Activated CD8-positive, alpha-beta T cell treated with anti-CD3 and anti-CD28 coated beads for 36 hours (primary cell): ENCODE measurements at places on chromosomes 5 and 9. TPM values are rescaled to one million over a fixed set of nuclear protein-coding genes. Genes with fewer than 3 reads are reported as not detected.
A peak's percentile ranks its signal among the peaks of the same experiment; 100 is the strongest.

- H3K27me3 ChIP-seq, result peaks cover 39% of the 10 kb centered on the region
- peak overlapping the region; percentile 54 for H3K4me3 ChIP-seq
Observed at GRCh38 chr5:129905473-129906176, 1.4 kb downstream of the CHSY3 start.

- no peak overlapping the region for H3K27ac ChIP-seq
- no peaks in the 10 kb centered on the region for H3K4me1 ChIP-seq
- H3K36me3 ChIP-seq, result peaks cover 3% of the 10 kb centered on the region
- no peaks in the 10 kb centered on the region for H3K27me3 ChIP-seq
- H3K4me3 ChIP-seq, result no peak overlapping the region
Observed at GRCh38 chr5:82917584-82917983, 159.6 kb downstream of the TMEM167A start.

CNTLN gene
- total RNA-seq, result 0.43 TPM

OBP2B gene
- not detected for total RNA-seq

GRCh38 chr5:139410993-139411828 lies 7.3 kb upstream of the SPATA24 start:
- DNase-seq, result no peak
- peaks cover 45% of the 10 kb centered on the region for H3K4me1 ChIP-seq
- peaks cover 14% of the 10 kb centered on the region for H3K36me3 ChIP-seq
- H3K27me3 ChIP-seq, result no peaks in the 10 kb centered on the region

DNA sequence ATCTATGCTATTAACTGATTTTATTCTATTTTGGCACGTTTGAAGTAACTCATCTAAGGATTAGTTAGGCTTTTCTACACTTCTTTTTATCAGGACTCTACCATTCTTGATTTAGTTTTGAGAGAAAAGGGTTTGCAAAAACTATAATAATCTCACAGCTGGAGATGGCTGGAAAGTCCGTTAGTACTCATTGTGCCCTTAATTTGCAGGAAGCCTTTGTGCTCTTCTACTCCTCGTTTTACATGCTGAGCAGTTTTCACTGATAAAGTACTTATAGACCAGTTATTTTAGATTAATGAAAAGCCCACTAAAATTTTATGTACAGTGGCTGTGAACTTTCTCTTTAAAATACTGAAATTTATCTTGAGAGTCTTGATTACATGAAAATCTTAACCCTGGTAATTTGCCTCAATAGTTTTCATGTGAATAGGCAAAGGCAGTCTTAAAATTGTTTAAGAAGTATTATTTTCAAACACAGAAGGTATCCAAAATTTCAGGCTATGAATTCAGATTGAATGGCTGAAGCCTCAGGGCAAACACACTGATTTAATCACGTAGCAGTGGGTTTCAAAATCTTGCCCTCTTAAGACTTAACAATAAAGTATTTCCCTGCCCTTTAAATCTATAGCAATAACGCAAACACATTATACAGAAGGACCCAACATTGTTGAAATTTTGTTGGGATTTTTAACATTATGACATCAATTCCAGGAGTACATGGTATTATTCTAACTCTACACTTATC lies 18.6 kb downstream of the MLLT3 start:
- H3K27ac ChIP-seq, result no peak overlapping the region
- peaks cover 76% of the 10 kb centered on the region for H3K4me1 ChIP-seq
- no peak for DNase-seq
- no peak overlapping the region for H3K4me3 ChIP-seq
- H3K36me3 ChIP-seq, result peaks cover 16% of the 10 kb centered on the region

- peaks cover 9% of the 10 kb centered on the region for H3K4me1 ChIP-seq
- no peak overlapping the region for H3K27ac ChIP-seq
- peaks cover 52% of the 10 kb centered on the region for H3K27me3 ChIP-seq
- H3K4me3 ChIP-seq, result no peak overlapping the region
- H3K36me3 ChIP-seq, result no peaks in the 10 kb centered on the region
Observed at GRCh38 chr5:161548487-161549094, 2.1 kb upstream of the GABRB2 start.

DNA sequence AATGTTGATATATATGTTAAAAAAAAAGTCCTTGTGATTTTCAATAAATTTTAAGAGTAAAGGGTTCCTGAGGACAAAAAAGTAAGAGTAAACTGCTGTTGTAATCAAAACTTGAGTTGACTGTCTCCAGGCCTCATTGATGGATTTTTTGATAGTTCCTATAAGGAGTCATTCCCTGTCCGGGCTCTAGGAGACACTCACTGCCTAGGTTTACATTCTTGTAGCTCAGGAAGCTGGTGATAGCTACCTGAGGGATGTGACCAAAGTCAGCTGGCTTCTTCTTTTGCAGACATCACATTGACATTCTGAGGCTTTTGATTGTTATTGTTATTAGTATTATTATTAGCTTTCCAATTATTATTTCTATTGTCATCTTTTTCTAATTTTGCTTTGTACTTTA lies 116.5 kb upstream of the FBXL7 start:
- H3K4me3 ChIP-seq, result no peak overlapping the region
- H3K4me1 ChIP-seq, result no peaks in the 10 kb centered on the region
- DNase-seq, result no peak
- no peaks in the 10 kb centered on the region for H3K27me3 ChIP-seq

DNA sequence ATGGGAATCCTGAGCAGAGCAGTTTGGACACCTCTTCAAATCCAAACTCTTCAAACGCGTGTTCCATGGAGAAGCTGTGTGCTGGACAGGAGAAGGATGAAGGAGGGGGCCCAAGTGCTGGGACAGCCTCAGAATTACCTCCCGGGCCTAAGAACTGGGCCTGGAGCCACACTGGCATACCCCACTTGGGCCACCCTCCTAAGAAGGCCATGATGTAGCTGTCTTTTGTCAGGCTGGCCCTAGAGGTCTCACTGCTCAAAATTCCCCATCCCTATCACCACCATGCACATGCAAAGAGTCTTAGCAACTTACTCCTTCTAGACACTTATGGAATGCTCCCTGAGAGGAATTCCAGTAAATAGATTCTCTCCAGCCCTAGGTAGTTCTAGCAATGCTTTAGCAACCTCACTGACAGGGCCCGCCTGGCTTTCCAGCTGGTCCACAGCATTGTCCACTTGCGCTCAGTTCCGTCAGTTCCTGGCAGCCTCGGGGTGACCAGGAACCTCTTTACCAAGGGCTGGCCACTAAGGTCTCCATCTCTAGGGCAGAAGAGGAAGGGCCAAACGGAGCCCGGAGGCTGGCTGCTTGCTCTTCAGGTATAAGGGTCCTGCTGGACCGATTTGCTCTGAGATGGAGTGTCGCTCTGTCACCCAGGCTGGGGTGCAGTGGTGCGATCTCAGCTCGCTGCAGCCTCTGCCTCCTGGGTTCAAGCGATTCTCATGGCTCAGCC lies 75.3 kb downstream of the RGS3 start:
- H3K27me3 ChIP-seq, result no peaks in the 10 kb centered on the region
- no peak overlapping the region for H3K4me3 ChIP-seq
- peaks cover 17% of the 10 kb centered on the region for H3K4me1 ChIP-seq
- no peak for DNase-seq
- no peak overlapping the region for H3K27ac ChIP-seq
- H3K36me3 ChIP-seq, result peaks cover 47% of the 10 kb centered on the region

DNA sequence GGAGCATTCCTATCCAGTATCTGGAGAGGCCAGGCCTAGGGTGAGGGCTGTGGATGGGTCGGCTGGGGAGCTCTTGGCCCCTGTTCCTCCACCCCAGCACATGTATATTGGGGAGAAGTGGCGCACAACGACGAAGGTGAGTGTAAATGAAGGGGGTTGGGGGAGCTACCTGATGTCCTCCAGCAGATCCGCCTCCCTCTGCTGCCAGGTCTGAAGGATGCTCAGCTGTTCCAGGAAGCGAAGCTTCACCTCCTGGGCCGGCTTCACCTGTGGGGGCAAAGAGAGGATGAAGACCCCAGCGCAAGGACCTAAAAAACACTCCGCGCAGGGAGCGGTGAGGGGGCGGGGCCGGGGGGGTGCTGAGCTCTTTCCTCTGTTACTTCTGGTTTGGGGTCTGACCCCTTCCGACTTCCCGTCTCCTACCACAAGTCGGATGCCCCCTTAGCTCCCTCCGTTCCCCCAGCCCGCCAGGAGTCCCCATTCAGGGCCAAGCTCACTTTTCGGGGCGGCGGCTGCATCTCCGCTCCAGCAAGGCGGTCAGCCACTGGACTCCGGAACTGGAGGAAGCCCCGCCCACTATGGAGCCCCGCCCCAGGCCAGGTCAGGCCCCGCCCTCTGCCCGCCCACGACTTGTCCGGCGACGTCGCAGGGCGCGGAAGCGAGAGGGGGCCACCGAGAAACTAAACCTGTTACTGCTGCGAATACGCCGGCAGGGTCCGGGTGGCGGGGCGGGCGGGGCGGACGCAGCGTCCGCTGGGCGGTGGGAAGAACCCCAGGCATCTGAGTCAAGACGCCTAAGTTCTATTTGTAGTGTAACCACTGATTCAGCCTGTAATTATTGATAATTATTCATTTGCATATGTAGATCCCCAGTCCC lies at the start of gene FCHSD1:
FCHSD1 (minus strand) TSS at position 568 of the 877 bp plus-strand sequence; CDS start at position 518, 50 bp downstream.
- H3K27me3 ChIP-seq, result no peaks in the 10 kb centered on the region
- peak; percentile 88 for DNase-seq
- no peaks in the 10 kb centered on the region for H3K36me3 ChIP-seq
- peak within 1 kb of the TSS; percentile 93 for H3K4me3 ChIP-seq
- peaks cover 36% of the 10 kb centered on the region for H3K4me1 ChIP-seq

GRCh38 chr9:4704129-4704528 lies 24.8 kb downstream of the CDC37L1 start:
- peaks cover 25% of the 10 kb centered on the region for H3K4me1 ChIP-seq
- DNase-seq, result no peak
- H3K27ac ChIP-seq, result no peak overlapping the region
- H3K27me3 ChIP-seq, result no peaks in the 10 kb centered on the region

- H3K4me3 ChIP-seq, result no peak overlapping the region
- peak; percentile 12 for DNase-seq
- no peaks in the 10 kb centered on the region for H3K27me3 ChIP-seq
- H3K27ac ChIP-seq, result peak overlapping the region; percentile 81
- peaks cover 39% of the 10 kb centered on the region for H3K4me1 ChIP-seq
Observed at GRCh38 chr9:73162987-73163768, 11.5 kb downstream of the ANXA1 start.

MYOZ3 gene
- 0.20 TPM for total RNA-seq

DNA sequence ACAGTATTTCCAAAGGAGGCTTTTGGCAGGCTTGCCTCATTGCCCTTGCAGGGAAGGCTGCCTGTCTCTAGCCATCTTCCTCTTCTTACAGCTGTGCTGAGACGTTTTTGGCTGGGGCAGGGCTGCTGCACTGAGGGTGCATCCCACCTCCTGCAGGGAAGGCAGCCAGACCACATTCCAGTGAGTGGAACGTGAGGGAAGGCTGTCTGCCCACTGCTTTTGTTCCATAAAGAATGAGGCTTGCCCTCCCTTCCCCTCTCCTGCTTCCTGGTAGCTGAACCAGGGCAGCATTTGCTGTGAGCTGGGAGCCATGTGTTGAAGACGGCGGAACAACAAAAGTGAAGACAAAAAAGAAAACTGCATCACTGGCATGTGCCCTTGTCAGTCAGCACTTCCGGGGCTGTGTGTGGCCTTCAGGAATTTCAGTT lies 16.8 kb downstream of the MGAT1 start:
- DNase-seq, result no peak
- H3K27ac ChIP-seq, result peak overlapping the region; percentile 82
- H3K36me3 ChIP-seq, result peaks cover 14% of the 10 kb centered on the region
- peaks cover 37% of the 10 kb centered on the region for H3K4me1 ChIP-seq
- no peak overlapping the region for H3K4me3 ChIP-seq
- H3K27me3 ChIP-seq, result no peaks in the 10 kb centered on the region

GRCh38 chr9:135502168-135502872 lies 1.8 kb downstream of the MRPS2 start:
- no peak for DNase-seq
- H3K36me3 ChIP-seq, result peaks cover 37% of the 10 kb centered on the region
- peak overlapping the region; percentile 85 for H3K4me3 ChIP-seq

GRCh38 chr9:84677080-84677479 lies 7.6 kb downstream of the NTRK2 start:
- H3K4me1 ChIP-seq, result no peaks in the 10 kb centered on the region
- peaks cover 7% of the 10 kb centered on the region for H3K27me3 ChIP-seq
- DNase-seq, result no peak
- no peak overlapping the region for H3K4me3 ChIP-seq

IDNK gene
- 3.6 TPM for total RNA-seq

DNA sequence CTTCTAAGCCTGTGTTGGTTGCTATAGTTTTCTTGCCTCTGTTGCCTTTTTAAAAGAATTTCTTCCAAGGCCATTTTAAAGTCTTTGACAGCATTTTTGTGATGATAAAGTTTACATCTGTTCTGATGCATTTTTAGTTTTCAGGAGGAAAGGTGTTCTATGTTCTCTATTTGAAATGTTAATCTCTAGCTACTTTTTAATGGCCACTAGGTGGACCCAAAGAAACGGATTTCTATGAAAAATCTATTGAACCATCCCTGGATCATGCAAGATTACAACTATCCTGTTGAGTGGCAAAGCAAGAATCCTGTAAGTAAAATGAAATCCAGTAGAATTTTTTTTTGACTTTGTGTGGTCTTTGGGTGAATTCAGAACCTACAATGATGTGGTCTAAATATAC lies 60.2 kb downstream of the MELK start:
- no peaks in the 10 kb centered on the region for H3K4me1 ChIP-seq
- H3K27ac ChIP-seq, result no peak overlapping the region
- peaks cover 16% of the 10 kb centered on the region for H3K36me3 ChIP-seq
- no peak for DNase-seq
- H3K27me3 ChIP-seq, result no peaks in the 10 kb centered on the region
- H3K4me3 ChIP-seq, result no peak overlapping the region
